Cerebellar cortex (tissue), 1 donor: ENCODE measurements at places on chromosomes 5 and 9.
A peak's percentile ranks its signal among the peaks of the same experiment; 100 is the strongest.

- peak; percentile 18 for DNase-seq
These were observed 234.5 kb upstream of the SLC24A2 start for GRCh38 chr9:20023210-20023905.

DNA sequence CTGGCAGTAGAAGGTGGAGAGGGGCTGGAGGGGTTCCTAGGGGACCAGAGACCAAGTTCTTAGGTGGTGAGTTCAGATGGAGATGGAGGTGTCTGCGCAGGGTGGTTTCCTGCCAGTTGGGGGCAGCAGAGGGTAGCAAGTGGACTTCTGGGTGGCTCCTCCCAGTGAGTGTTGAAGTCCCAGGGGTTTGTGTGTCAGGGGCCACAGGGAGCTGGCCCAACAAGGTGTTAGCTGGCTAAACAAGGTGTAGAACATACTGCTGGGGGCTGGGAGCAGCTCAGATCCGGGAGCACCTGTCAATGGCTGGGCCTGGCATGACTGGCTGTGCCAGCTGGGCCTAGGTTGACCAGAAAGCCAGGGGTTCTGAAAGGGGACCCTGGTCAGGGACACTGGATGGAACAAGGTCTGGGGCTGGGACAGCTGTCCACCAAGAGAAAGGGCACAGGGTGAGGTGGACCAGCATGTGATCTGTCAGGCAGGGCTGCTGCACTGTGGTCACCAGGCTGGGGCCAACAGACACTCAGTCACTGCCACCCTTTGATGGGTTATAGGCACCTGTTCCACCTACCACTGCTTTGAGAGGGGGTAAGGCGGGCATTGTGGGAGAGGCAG lies 35.6 kb downstream of the DAB2IP start:
- DNase-seq = peak; percentile 80

GRCh38 chr5:28305891-28306290 lies 1267.5 kb upstream of the CDH9 start:
- no peak for DNase-seq

GRCh38 chr9:97905228-97905627 lies 17.1 kb downstream of the TRMO start:
- DNase-seq = no peak
